ENCODE measurements at places on chromosomes 6 and 20.

GRCh38 chr20:5788385-5788895 lies 38.2 kb downstream of the SHLD1 start:
- DNase-seq: peak; percentile 93

- DNase-seq: no peak
Observed at GRCh38 chr6:149919834-149920225, 3.1 kb downstream of the RAET1G start.

- DNase-seq: no peak
Observed at GRCh38 chr20:10524643-10525042, 89.5 kb downstream of the SLX4IP start.

DNA sequence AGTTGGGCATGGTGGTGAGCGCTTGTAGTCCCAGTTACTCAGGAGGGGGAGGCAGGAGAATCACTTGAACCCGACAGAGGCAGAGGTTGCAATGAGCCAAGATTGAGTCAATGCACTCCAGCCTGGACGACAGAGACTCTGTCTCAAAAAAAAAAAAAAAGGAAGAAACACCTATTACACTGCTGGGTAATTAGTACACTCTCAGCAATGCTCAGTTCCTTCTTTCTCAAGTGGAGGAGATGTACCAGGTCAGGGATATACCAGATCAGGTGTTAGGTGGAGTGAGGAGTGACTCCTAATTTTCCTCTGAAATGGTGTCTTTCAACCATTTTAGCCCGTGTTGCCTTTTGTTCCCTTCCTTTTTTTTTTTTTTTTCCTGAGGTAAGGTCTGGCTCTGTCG lies 30.0 kb upstream of the UBR2 start:
- no peak for DNase-seq
